ENCODE measurements at places on chromosomes 1 and 21.

DNA sequence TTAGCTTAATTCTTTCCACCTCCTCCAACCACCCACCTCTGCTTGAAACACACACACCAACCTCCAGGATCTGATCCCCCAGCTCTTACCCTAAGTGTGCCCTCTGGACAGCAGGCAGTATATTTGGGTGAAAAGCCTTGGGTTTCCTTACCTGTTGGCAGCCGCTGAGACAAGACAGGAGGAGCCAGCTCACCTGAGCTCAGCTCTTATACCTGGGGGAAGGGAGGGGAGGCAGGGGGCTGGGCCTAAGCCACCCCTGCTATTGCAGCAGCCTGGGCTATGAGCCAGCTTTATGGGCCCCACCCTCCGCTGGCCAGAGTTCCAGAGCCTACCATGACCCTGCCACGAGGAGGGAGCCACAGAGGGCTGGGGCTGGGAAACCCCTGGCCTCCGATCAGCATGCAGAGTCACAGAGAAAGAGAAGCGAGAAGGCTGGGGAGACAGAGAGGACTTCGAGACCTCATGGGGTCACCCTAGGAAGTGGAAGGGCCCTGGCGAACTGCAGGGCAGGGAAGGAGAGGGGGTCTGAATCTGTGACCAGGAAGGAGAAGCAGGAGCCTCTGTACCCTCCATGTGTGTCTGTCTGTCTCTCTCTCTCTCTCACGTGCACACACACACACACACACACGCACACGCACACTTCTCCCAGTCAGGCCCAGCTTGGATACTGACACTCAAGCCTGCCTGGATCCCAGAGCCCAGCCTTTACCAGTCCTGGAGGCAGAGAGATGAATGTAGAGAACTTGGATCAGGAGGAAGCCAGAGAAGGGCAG is at the start of gene S100A14:
S100A14 (minus strand) TSS at position 182 of the 773 bp plus-strand sequence. CDS start 467 bp downstream, outside the sequence.
- peak; percentile 55 for DNase-seq

- no peak for DNase-seq
These were observed 108.4 kb downstream of the ROR1 start for GRCh38 chr1:63882048-63882704.

- DNase-seq: no peak
These were observed 5.0 kb downstream of the SLC37A1 start for GRCh38 chr21:42518626-42519025.

- DNase-seq: no peak
These were observed 37.0 kb downstream of the MAN1C1 start for GRCh38 chr1:25653558-25653957.

DNA sequence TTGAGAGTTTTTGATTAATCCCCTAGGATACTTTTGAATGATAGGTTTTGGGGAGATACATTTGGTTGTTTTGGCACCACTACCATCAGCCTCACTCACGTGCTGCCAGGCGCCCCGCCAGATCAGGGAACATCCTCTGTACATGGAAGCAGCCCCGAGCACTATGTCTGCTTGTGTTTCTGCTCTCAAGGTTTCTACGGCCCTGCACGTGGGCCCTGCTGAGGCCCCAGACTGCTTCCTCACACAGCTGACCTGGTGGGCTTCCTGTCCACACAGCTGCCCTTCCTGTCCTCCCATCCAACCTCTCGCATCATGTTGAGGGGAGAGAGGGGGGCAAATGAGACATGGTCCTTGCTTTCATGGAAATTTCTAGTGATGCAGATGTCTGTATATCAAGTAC is 20.0 kb downstream of the ADARB1 start:
- no peak for DNase-seq
